Transverse colon (tissue), 4 donors: ENCODE measurements at places on chromosomes 2 and 18. TPM values are rescaled to one million over a fixed set of nuclear protein-coding genes. Genes with fewer than 3 reads are reported as not detected.

- H3K4me1 ChIP-seq = peaks cover 17% of the 10 kb centered on the region
- H3K27ac ChIP-seq = no peak overlapping the region
- H3K4me3 ChIP-seq = no peak overlapping the region
These were observed 204.9 kb upstream of the ACVR2A start for GRCh38 chr2:147639891-147640290.

DNA sequence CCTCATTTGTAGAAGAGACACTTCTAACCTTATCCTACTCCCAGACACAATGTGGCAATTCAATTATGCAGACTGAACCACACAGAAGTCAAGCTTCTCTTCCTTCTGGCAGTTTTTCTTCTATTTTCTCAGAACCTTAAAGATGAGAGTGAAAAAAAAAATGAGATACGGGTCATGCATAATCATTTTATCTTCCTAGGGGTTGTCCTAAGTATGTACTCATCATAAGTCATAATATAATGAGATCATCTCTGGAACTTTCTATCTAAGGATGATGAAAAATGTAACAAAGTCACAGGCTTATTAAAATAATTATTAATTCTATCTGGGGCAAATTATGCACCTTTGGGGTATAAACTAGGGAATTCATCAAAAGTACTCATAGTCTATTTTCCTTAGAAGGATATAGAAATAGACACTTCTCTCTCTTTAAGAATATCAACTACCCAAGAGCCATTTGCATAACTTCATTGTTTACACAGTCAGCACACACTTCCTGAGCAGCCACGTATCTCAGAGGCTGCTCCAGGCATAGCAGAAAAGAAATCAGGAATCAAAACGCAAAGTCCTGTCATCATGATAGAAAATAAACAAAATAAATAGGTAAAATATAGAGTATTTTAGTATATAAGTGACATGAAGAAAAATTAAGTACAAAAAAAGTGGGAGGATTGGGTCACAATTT lies 345.9 kb upstream of the SPHKAP start:
- H3K27ac ChIP-seq = no peak overlapping the region
- DNase-seq = no peak
- H3K4me3 ChIP-seq = no peak overlapping the region
- H3K4me1 ChIP-seq = no peaks in the 10 kb centered on the region
- no peaks in the 10 kb centered on the region for H3K36me3 ChIP-seq

DNA sequence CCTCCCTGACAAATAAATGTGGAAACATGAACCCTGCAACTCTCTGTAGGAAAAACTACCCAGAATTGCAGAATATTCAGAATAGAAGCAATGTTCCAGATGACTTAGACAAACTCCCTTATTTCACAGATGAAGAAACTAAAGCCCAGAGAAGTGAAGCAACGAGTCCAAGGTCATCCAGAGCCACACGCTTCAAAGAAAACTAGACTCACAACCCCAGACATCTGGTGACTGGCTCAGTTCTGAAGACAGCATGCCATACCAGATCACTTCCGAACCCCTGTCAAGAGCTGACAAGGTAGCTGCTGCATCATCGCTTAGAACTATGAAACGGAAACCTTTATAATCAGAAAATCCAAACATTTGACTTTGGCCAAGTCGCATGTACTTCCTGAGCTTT lies 101.3 kb downstream of the PID1 start:
- H3K4me3 ChIP-seq = no peak overlapping the region
- H3K4me1 ChIP-seq = peaks cover 11% of the 10 kb centered on the region
- no peak for DNase-seq
- no peak overlapping the region for H3K27ac ChIP-seq

GRCh38 chr18:9570255-9570654 lies 44.1 kb downstream of the PPP4R1 start:
- no peak for DNase-seq
- H3K4me3 ChIP-seq = no peak overlapping the region
- H3K27ac ChIP-seq = peak overlapping the region; percentile 63
- H3K27me3 ChIP-seq = no peaks in the 10 kb centered on the region

Gene ANKRD53
- 1.7 TPM for total RNA-seq

DNA sequence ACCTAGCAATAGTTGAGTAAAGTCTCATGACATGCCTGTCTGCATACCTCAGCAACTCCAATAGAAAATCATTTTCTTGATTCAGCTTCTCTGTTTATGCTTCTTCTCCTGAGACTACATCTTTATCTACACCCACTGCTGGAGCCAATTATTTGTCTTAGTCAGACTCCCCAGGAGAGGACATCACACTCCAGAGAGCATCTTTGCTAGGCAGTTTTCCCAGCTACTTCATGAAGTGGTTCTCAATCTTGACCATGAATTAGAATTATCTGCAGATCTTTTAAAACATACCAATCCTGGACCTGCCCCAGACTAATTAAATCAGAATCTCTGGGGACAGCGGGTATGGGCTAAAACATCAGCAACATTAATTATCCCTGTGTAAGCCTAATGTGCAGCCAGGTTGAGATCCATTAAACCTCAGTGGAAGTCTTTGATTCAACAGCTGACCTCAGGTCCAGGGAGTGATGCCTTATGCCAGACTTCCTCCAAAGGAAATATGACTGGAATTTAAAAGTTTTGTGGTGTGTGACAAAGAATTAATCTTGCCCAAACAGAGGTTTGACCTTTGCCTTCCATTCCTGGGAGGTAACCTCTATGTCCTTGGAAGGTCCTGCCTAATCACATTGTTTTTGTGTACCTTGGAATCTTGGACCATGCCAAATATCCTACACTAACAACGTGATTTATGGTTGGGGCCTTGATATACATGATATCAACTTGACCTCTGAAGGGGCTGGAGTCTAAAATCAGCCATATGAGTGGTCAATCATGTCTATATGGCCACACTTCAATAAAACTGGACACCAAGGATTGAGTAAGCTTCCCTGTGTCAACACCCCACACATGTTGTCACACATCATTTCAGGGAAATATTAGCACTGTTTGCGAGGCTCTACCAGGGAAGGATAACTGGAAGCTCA lies 99.3 kb upstream of the DNAJC10 start:
- H3K27me3 ChIP-seq = no peaks in the 10 kb centered on the region
- no peak overlapping the region for H3K27ac ChIP-seq
